ENCODE measurements at places on chromosomes 6 and 20. TPM values are rescaled to one million over a fixed set of nuclear protein-coding genes. Genes with fewer than 3 reads are reported as not detected.

SLX4IP gene
- total RNA-seq = 7.8 TPM

FAM83C gene
- total RNA-seq = not detected

ULBP3 gene
- 6.3 TPM for total RNA-seq

MANEA gene
- total RNA-seq = 14.7 TPM

ADGB gene
- total RNA-seq = 0.31 TPM

PMEPA1 gene
- 7.5 TPM for total RNA-seq

RIMS4 gene
- total RNA-seq = 52.0 TPM

NKAIN2 gene
- total RNA-seq = 133 TPM

SEMG1 gene
- total RNA-seq = not detected

NOX3 gene
- total RNA-seq = not detected

ZKSCAN8 gene
- 41.9 TPM for total RNA-seq

TREM1 gene
- total RNA-seq = not detected

ZNF184 gene
- total RNA-seq = 29.1 TPM

SMOC2 gene
- total RNA-seq = 1.3 TPM

MYH7B gene
- 0.31 TPM for total RNA-seq

KDM1B gene
- total RNA-seq = 52.0 TPM

SMIM26 gene
- 47.3 TPM for total RNA-seq

RAD21L1 gene
- total RNA-seq = not detected

HLA-DQA1 gene
- total RNA-seq = not detected

ATP6V1G2 gene
- 58.8 TPM for total RNA-seq

EHMT2 gene
- 114 TPM for total RNA-seq

SPATA25 gene
- total RNA-seq = 4.4 TPM

AGER gene
- total RNA-seq = 0.63 TPM

GPX5 gene
- not detected for total RNA-seq

C4A gene
- total RNA-seq = 20.7 TPM

CCN6 gene
- not detected for total RNA-seq

AMD1 gene
- 87.0 TPM for total RNA-seq

MOXD1 gene
- total RNA-seq = 26.9 TPM

THEMIS gene
- total RNA-seq = 0.31 TPM

All from parietal lobe (tissue), 2 donors.